Camera-type eye (tissue), 1 donor: ENCODE measurements at places on chromosomes 5 and 9. TPM values are rescaled to one million over a fixed set of nuclear protein-coding genes. Genes with fewer than 3 reads are reported as not detected.

PCA3 gene
- 0.27 TPM for total RNA-seq

TBC1D13 gene
- total RNA-seq, result 16.0 TPM

TMEM174 gene
- total RNA-seq, result not detected

DRD1 gene
- total RNA-seq, result 6.8 TPM

MCIDAS gene
- not detected for total RNA-seq

SLC6A3 gene
- total RNA-seq, result 2.7 TPM

PCDHB16 gene
- 9.2 TPM for total RNA-seq

NUTM2G gene
- total RNA-seq, result not detected

SLIT3 gene
- total RNA-seq, result 32.4 TPM

PSAT1 gene
- 35.4 TPM for total RNA-seq

PDCD1LG2 gene
- not detected for total RNA-seq

MARCHF6 gene
- total RNA-seq, result 262 TPM

BNC2 gene
- 24.6 TPM for total RNA-seq

SHISAL2B gene
- total RNA-seq, result not detected

GPR151 gene
- total RNA-seq, result not detected

STPG3 gene
- total RNA-seq, result not detected

FLT4 gene
- total RNA-seq, result 15.1 TPM

LCN12 gene
- total RNA-seq, result 2.9 TPM

LSM11 gene
- 26.8 TPM for total RNA-seq

SGCD gene
- total RNA-seq, result 46.4 TPM

INSL4 gene
- not detected for total RNA-seq

FUBP3 gene
- 72.3 TPM for total RNA-seq

SLC34A1 gene
- total RNA-seq, result not detected

CNTNAP3B gene
- 39.9 TPM for total RNA-seq

CTSV gene
- total RNA-seq, result 9.3 TPM

GLRA1 gene
- total RNA-seq, result 1.4 TPM

PCDHGA7 gene
- total RNA-seq, result 11.2 TPM

SLC30A5 gene
- 54.6 TPM for total RNA-seq

TICAM2 gene
- total RNA-seq, result 2.4 TPM

C7 gene
- 7.5 TPM for total RNA-seq

CA9 gene
- total RNA-seq, result 0.88 TPM

AHRR gene
- 11.5 TPM for total RNA-seq

CCDC180 gene
- total RNA-seq, result 19.9 TPM

PCDH12 gene
- total RNA-seq, result 8.6 TPM

KIF4B gene
- total RNA-seq, result 0.33 TPM

ESM1 gene
- total RNA-seq, result 3.6 TPM

MOB3B gene
- 19.6 TPM for total RNA-seq

GBA2 gene
- 60.5 TPM for total RNA-seq

LVRN gene
- 2.0 TPM for total RNA-seq

TMED7 gene
- 114 TPM for total RNA-seq

CARD9 gene
- total RNA-seq, result 7.9 TPM

PCDHA1 gene
- 0.71 TPM for total RNA-seq

HRH2 gene
- 1.8 TPM for total RNA-seq

N4BP3 gene
- total RNA-seq, result 10.6 TPM

PCDHGB1 gene
- total RNA-seq, result 10.9 TPM
